ENCODE measurements at places on chromosomes 7 and 10. TPM values are rescaled to one million over a fixed set of nuclear protein-coding genes. Genes with fewer than 3 reads are reported as not detected.

PILRA gene
- not detected for total RNA-seq

DDC gene
- total RNA-seq, result not detected

CDH23 gene
- under 0.01 TPM for total RNA-seq

CRYGN gene
- total RNA-seq, result not detected

BTBD16 gene
- total RNA-seq, result not detected

DHTKD1 gene
- total RNA-seq, result 19.8 TPM

CPA1 gene
- total RNA-seq, result not detected

LOXL4 gene
- 1.3 TPM for total RNA-seq

NEUROD6 gene
- not detected for total RNA-seq

NKX2-3 gene
- 0.07 TPM for total RNA-seq

ZNHIT1 gene
- total RNA-seq, result 118 TPM

DNA sequence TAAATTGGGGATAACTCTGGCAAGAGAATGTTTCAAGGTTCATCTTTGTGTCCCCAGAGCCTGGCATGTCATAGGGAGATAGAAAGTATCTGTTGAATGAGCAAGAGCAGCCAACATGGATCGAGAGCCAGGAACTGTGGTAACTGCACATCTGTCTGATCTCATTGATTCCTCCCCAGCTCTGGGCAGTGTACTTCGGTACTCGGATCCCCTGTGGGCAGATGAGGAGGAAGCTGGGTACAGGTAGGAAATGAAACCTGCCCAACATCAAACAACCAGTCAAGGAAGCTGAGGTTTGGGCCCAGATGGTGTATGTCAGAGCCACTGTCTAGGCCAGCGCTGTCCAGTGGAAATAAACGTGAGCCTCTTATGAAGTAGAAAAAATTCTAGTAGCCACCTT is 76.4 kb downstream of the GRK5 start:
- no peak for DNase-seq

DNA sequence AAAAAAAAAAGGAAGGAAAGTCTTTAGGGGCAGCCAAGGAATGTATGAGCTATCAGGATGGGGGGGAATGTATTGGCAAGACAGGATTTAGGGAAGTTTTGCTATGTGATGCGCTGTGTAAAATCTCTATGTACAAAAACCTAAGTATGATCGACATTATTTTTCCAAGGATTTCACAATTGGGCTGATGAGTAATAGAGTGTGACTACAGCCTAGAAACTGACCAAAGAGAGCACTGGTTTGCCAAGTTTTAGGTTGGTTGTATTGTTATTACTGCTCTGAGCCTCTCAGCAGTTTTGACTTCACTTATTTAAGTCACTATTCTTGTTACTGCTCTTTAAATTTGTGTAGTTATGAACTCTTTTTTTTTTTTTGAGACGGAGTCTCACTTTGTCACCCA is 107.3 kb downstream of the NRCAM start:
- DNase-seq, result peak; percentile 20

GRCh38 chr10:3208481-3209406 is 36.2 kb upstream of the PITRM1 start:
- no peak for DNase-seq

- no peak for DNase-seq
Observed at GRCh38 chr10:112393341-112393740, 19.4 kb downstream of the ACSL5 start.

DNA sequence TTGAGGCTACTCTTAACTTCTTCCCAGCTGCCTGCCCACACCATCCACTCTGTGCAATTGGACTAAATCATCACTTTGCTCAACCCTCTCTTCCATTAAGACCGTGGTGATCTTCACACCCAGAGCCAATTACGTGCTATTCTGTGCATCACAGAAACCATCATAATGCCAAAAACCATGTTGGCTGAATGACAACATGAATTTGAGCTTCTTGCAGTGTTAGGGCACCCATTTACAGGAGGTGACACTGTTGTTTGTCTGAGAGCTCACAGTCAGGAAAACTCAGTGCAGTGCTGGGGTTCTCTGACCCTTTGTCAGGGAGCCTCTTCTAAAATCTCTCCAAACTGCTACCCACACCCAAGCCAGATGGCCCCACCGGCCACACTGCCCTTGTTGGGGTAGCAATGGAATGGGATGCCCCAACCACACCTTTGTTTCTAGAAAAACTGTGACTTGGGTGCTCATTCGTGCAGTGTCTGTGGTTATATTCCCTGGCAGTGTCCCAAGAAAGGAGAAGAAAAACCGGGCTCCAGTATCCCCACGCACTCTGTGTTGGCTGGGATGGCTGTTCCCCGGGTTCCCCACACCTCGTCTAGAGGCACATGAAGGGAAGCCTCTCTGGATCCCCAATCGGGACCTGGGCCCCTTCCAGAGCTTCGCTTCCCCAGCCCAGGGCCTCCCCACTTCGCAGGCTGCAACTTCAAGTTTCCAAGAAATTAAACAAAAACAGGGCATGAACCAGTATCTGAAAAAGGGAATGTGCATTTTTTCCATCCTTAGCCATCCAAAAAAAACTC is 2.0 kb upstream of the TNS3 start:
- no peak for DNase-seq

GRCh38 chr7:100098913-100099312 is 2.3 kb downstream of the MCM7 start:
- DNase-seq, result no peak

GRCh38 chr10:48623009-48623408 is 18.1 kb upstream of the ARHGAP22 start:
- no peak for DNase-seq

DNA sequence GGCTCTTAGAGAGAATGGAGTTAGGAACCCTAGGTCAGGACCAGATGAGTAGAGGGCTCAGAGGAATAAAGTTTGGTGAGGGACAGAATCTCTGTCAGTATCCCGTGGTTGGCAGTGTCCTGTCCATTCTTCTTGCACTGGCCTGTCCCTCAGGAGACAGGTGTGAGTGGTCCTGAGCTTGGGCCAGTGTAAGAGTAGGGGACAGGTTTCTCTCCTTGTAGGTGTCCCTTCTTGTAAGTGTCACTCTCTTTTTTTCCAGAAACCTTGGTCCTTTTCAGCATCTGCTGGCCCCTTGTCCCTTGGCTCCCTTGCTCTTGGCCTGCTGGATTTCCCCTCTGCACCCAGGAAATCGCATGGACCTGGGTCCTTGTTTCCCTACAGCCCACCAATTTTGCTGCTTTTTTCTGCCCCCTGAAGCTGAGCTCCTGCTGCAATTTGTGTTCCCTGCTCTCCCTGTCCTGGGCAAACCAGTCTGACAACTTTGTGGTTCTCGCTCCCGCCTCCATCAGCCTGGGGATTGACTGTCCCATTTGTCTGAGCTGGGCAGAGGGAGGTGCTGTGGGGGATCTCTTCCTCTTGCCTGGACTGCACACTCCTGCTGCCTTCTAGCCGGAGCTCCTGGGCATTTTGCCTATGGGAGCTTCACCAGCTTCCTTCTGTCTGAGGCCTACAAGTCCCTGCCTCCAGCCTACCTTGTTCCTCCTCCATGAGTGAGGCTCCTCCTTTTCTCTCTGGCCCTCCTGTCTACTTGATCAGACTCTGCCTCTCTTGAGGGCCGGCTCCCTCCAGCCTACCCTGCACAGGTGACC is 6.5 kb downstream of the TSPAN14 start:
- no peak for DNase-seq

DNA sequence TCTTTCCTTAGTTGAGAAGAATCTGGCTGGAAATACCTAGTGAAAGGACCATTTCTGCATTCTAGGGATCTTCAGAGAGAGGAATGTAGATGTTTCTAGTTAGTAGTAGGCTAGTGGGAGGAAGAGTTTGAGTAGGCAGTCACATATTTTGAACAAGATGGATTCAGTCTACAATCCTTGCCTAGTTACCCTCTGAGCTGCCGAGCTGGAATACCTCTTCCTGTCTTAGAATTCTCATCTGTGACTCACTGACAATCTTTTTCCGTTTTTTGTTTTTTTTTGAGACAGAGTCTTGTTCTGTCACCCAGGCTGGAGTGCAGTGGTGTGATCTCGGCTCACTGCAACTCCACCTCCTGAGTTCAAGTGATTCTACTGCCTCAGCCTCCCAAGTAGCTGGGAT is 30.7 kb upstream of the PLPP4 start:
- DNase-seq, result no peak

GRCh38 chr7:133303931-133304330 is 51.1 kb downstream of the EXOC4 start:
- no peak for DNase-seq

GRCh38 chr10:100986952-100987684 is at the start of the genes MRPL43 and TWNK:
MRPL43 (minus strand) TSS chr10:100987497; CDS start chr10:100987443, 54 bp downstream.
TWNK (plus strand) TSS chr10:100987543; CDS start chr10:100988211, 668 bp downstream.
- DNase-seq, result no peak

- no peak for DNase-seq
Observed at GRCh38 chr10:111739125-111739873, 444.3 kb downstream of the GPAM start.

DNA sequence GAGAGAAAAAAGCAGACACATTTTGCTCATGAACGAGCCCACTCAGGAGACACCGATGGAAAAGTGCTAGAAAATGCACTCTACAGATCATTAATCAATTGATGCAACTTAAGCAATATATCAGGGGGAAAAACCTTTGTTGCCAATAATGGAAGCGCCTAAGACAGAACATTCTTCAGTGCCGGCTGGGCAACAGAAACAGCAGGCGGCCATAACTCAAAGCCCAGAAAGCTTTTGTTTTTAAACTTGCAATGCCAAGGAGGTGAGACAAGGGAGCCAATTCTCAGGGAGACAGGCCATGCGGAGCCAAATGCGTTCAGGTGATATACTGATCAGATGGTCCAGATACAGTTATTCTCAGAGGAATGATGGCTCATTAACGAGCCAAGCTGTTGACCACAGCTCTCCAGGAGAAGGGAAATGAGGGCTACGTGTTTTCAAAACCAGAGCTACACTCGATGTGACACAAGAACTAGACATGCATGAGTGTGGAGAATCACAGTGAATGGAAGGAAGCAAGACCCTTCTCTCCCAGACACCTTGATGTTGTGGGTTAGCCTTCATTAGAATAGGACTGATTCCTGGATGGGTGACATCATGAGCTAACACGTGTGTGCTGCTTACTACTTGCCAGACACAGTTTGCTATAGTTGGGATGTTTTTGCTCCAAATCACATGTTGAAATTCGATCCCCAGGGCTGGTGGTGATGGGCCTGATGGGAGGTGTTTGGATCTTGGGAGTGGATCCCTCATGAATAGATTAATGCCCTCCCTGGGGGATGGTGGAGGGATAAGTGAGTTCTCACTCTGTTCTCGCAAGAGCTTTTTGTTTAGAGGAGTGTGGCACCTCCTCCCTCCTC is 79.1 kb upstream of the KCNMA1 start:
- DNase-seq, result no peak

- no peak for DNase-seq
Observed at GRCh38 chr7:157235357-157236333, 96.9 kb downstream of the UBE3C start.

DNA sequence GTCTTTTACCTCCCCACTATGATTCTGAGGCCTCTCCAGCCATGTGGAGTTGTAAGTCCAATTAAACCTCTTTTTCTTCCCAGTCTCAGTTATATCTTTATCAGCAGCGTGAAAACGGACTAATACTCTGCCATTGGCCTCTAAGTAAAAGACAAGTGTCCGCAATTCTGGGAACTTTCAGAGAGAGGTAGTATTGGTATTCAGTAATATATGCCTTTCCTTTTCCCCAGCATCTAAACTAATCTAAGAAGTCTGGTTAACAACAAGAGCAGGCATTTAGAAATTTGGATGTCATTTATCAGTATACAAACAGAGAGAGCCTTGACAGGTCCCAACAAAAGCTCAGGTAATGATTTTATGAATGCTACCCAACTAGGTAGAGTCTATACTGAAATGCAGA is 95.2 kb downstream of the ATE1 start:
- no peak for DNase-seq

DNA sequence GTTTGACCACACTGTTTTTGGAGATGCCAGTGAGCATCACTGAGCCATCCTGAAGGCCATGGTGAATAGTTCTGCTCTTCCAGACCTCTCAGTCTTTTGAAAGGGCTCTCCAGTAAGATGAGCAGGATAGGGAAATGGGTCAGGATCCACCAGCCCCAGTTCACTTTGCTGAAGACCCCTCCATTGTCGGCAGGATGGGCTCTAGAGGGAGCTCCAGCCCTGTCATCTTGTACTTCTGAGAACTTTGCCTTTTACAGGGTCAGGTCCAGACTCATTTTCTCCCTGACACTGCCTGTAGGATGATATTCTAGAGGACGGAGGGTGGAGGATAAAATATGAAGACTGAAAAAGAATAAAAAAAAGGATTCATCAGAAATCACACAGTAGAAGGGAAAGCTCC is 13.1 kb downstream of the LHFPL3 start:
- DNase-seq, result no peak

- DNase-seq, result no peak
Observed at GRCh38 chr7:95546647-95547046, 49.7 kb downstream of the PDK4 start.

DNA sequence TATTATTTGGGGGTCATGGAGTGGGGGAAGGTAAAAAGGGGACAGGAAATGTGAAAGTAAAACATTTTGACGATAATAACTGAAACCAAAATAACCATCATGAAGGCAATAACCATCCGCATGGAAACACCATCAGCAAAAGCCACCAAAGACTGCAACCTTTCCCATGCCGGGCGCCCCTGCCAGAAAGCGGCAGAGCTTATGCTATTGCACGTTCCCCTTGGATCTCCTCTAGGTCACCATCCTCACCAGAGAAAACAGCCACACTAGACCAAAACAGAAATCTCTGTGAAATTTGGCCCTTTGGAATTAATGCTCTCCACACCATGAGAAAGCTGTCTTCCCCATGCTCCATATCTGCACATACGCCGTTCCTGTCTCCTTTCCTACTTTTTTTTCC is 31.1 kb downstream of the DRGX start:
- no peak for DNase-seq

DNA sequence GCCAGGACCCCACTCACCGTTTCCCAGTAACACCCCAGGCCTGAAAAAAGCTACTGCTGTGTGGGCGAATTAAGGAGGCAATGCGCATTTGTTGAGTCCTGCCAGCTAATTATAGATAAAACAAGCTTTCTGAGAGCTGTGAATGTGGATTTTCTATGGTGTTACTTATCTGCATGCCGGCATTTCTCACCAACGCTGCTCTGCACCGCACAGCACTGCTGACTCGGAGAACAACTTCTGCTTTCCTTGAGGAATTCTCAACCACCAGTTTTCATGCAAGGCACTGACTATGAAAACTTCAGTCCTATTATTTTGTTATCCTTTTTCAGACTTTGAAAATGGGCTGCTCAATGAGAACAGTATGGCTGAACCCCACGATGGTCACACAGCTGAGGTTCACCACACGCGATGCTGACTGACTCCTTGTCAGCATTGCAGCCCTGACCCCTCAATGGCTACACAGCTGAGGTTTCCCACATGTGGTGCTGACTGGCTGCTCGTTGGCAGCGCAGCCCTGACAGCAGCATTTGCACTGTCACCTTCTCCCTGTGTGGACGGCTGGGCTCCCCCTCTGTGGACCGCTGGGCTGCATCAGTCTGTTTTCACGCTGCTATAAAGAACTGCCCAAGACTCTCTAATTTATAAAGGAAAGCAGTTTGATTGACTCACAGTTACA is 190.6 kb downstream of the DIP2C start:
- no peak for DNase-seq

DNA sequence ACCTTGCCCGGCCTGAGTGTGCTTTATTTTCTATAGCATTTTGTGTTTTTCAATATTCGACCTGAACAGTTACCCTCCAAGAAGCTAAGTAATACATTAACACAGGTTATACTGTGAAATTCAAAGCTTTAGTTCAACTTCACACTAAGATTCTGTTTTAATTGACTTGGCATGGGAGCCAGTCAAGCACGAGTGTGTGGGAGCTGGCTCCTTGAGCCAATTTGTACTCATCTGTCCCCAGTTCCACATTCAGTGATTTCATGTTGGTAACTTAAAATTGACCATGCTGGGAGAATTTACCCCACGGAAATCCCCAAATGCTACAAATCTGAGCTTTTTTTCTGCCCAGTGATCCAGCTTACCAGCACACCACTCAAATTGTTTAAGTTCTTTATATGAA is 20.3 kb downstream of the TSPAN12 start:
- DNase-seq, result no peak

Data from pulmonary artery endothelial cell (primary cell).